Cardiac muscle cell (in vitro differentiated cells and primary cell): ENCODE measurements at places on chromosomes 4 and X. TPM values are rescaled to one million over a fixed set of nuclear protein-coding genes. Genes with fewer than 3 reads are reported as not detected.

Gene LRAT
- total RNA-seq: 2.5 and 5.8 TPM in 2 replicates

DNA sequence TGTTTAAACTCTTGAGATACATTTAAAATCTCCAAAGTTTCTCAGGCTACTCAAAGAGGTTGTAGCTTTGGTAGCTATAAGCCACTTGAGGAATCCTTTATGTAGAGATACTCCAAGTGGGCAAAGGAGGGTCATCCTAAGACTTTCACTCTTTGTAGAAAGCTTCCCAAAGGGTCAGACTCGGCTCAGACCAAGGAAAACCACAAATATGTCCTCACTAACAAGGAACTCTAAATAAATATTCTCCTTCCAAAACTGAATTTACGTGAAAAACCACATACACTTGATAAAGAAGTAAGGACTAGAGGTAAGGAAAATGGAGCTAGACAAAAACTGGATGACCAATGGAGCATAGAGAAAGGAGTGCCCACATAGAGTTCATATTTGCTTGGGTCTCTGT lies 41.7 kb upstream of the DDX60 start:
- H3K27ac ChIP-seq: no peak overlapping the region
- no peak overlapping the region for H3K4me3 ChIP-seq
- no peak for DNase-seq
- no peaks in the 10 kb centered on the region for H3K27me3 ChIP-seq
- H3K4me1 ChIP-seq: no peaks in the 10 kb centered on the region
- H3K36me3 ChIP-seq: no peaks in the 10 kb centered on the region

DNA sequence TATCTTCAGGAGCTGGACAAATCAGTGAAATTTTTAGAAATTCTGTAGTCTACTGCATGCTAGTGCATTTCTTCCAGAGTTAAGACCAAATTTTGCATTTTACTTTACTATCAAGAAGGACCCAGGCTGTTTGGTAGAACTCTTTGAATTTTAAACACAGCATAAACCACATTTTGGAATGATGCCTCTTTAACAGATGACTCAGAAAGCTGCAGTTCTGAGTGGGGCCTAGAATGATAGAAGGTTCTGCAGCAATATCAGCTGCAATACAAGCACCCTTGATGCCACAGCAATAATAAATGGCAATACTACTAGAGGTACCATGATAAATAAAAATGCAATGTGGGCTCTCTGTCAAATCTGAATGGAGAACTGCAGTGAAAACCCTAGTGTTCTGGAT lies 198.7 kb downstream of the TMA16 start:
- H3K4me3 ChIP-seq: no peak overlapping the region
- no peak for DNase-seq
- no peak overlapping the region for H3K27ac ChIP-seq

- no peak overlapping the region for H3K4me3 ChIP-seq
- H3K4me1 ChIP-seq: peaks cover 3% of the 10 kb centered on the region
- H3K27ac ChIP-seq: no peak overlapping the region
- H3K27me3 ChIP-seq: no peaks in the 10 kb centered on the region
These were observed 340.2 kb upstream of the DKK2 start for GRCh38 chr4:107376293-107376692.

Gene SLC10A4
- total RNA-seq: 0.18 and 0.39 TPM in 2 replicates

DNA sequence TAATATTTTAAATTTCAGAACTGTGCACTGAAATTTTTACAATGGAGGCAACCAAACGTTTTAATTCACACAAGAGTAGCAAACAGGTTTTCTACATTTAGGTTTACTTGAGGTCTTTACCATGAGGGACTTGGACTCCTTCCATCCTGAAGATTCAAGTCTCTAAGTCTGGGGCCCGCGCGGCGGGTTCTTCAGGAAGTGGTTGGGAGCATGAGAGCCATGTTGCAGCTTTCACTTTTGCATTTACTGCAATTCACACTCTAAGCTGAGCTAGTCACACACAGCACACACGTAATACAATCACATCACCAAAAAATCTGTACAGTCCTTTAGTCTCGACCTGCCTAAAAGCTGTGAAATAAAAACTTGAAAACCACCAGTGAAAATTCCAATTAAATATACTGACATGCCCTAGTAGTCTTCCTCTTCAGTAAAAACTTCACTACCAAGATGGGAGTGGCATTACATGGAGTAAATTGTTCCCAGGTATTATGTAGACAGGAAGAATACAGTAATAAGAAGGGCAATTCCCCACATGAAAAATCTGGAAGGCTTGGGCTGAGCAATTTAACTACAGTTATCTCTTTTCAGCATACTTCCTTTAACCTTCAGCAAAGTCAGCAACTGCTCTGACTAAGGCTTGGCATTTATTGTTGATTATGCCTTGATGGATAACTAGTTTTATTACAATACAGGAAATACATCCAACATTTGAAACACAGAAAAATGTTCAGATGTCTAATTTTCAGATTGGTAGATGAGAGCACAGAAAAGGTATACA lies 571.1 kb upstream of the DIPK2B start:
- H3K27me3 ChIP-seq: no peaks in the 10 kb centered on the region
- no peak overlapping the region for H3K4me3 ChIP-seq

Gene FRMPD3
- total RNA-seq: 2.3 and 4.5 TPM in 2 replicates

DNA sequence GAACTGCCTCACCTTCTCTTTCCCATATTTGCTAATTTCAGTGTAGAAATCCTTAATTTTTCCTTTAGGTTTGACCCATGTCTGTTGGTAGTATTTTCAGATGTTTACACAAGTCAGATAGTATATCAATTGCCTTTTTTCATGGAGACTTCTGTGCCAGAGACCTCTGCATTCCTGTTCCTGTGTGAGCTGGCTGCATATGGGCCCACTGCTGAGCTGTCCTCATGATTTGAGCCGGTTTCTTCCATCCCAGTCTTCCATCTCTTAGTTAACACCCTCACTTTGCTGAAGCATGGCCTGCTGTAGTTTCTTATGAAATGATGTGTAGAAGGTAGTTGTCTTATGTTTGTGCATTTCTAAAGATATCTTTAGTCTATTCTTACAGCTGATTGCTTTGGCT lies 40.0 kb downstream of the CDS1 start:
- no peak overlapping the region for H3K4me3 ChIP-seq
- no peak overlapping the region for H3K27ac ChIP-seq
- no peak for DNase-seq
- H3K36me3 ChIP-seq: no peaks in the 10 kb centered on the region
- no peaks in the 10 kb centered on the region for H3K4me1 ChIP-seq

Gene CXCL6
- total RNA-seq: not detected in 2 replicates

GRCh38 chr4:77045490-77045889 lies 30.3 kb downstream of the CCNI start:
- peak; percentile 23 for DNase-seq
- H3K27ac ChIP-seq: no peak overlapping the region

Gene VSIG4
- total RNA-seq: not detected in 2 replicates

Gene TLR2
- total RNA-seq: 0.09 and 0.39 TPM in 2 replicates

DNA sequence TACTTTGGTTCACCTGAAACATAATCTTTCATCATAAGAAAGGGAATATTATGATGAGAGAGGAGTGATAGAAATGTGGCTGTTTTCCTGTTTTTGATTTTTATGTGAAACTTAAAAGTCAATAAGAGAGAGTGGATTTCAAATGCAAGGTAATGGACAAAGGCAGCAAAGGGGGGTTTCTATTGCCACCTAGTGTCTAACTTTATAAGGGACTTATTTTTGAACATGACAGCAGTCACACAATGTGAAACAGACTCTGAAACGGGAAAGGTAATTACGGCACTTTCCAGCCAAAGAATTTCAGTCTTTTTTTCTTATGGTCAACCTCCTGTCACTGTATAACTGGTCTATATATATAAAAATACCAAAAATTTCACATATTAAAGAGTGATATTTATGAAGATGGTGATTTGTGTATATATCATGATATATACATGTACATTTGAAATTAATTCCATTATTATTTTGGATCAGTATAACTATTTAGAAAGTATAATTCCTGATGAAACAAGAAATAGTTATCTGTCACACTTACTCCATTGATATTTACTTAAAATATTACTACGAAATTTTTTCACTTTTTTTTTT lies 127.1 kb downstream of the FBXO8 start:
- DNase-seq: peak; percentile 75
- no peaks in the 10 kb centered on the region for H3K27me3 ChIP-seq
- H3K4me1 ChIP-seq: peaks cover 10% of the 10 kb centered on the region
- H3K36me3 ChIP-seq: no peaks in the 10 kb centered on the region
- no peak overlapping the region for H3K27ac ChIP-seq
- H3K4me3 ChIP-seq: no peak overlapping the region
